ENCODE measurements at places on chromosomes 16 and 17.

DNA sequence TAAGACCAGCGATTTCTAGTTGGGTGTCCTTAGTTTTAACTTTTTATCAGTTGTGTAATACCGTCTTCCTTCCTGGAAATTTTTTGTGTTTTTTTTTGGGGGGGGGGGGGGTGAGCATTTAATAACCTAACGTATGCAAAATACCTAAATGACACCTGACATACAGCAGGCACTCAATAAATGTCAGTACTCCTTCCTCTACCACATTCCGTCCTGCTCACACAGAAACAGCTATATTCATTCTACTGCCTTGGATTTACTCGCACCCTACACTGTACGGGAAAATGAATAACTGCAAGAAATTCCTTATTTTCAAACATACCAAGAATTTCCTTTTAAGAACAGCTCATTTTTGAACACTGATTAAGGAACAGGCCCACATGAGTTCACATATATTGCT is 5.3 kb downstream of the XYLT1 start:
- DNase-seq = no peak
- peaks cover 4% of the 10 kb centered on the region for H3K36me3 ChIP-seq
- H3K4me3 ChIP-seq = no peak overlapping the region
- H3K27ac ChIP-seq = no peak overlapping the region

GRCh38 chr17:5980941-5981340 is 89.2 kb upstream of the WSCD1 start:
- H3K36me3 ChIP-seq = no peaks in the 10 kb centered on the region
- no peak overlapping the region for H3K4me3 ChIP-seq
- H3K27ac ChIP-seq = no peak overlapping the region
- H3K27me3 ChIP-seq = no peaks in the 10 kb centered on the region
- no peak for DNase-seq
- no peaks in the 10 kb centered on the region for H3K4me1 ChIP-seq

- H3K27me3 ChIP-seq = no peaks in the 10 kb centered on the region
- no peak overlapping the region for H3K27ac ChIP-seq
- H3K4me1 ChIP-seq = peaks cover 47% of the 10 kb centered on the region
- H3K36me3 ChIP-seq = peaks cover 2% of the 10 kb centered on the region
- DNase-seq = no peak
Observed at GRCh38 chr16:1057252-1057932, 15.2 kb upstream of the SSTR5 start.

- H3K27ac ChIP-seq = no peak overlapping the region
- no peaks in the 10 kb centered on the region for H3K4me1 ChIP-seq
- H3K4me3 ChIP-seq = no peak overlapping the region
- H3K36me3 ChIP-seq = no peaks in the 10 kb centered on the region
- H3K27me3 ChIP-seq = no peaks in the 10 kb centered on the region
- peak; percentile 64 for DNase-seq
Observed at GRCh38 chr16:47970291-47970931, 185.4 kb downstream of the ABCC12 start.

GRCh38 chr17:60231234-60231633 is 81.5 kb downstream of the CA4 start:
- H3K4me3 ChIP-seq = no peak overlapping the region
- H3K27ac ChIP-seq = no peak overlapping the region
- peaks cover 3% of the 10 kb centered on the region for H3K36me3 ChIP-seq

GRCh38 chr17:11996722-11997146 is 541 bp downstream of the ZNF18 start:
- H3K36me3 ChIP-seq = peaks cover 8% of the 10 kb centered on the region
- DNase-seq = peak; percentile 88
- H3K27me3 ChIP-seq = no peaks in the 10 kb centered on the region
- H3K4me1 ChIP-seq = peaks cover 6% of the 10 kb centered on the region
- H3K27ac ChIP-seq = peak overlapping the region; percentile 80

- H3K27me3 ChIP-seq = no peaks in the 10 kb centered on the region
- DNase-seq = no peak
- H3K4me1 ChIP-seq = peaks cover 18% of the 10 kb centered on the region
- H3K36me3 ChIP-seq = peaks cover 98% of the 10 kb centered on the region
Observed at GRCh38 chr16:2275476-2276367, 7.8 kb upstream of the RNPS1 start.

DNA sequence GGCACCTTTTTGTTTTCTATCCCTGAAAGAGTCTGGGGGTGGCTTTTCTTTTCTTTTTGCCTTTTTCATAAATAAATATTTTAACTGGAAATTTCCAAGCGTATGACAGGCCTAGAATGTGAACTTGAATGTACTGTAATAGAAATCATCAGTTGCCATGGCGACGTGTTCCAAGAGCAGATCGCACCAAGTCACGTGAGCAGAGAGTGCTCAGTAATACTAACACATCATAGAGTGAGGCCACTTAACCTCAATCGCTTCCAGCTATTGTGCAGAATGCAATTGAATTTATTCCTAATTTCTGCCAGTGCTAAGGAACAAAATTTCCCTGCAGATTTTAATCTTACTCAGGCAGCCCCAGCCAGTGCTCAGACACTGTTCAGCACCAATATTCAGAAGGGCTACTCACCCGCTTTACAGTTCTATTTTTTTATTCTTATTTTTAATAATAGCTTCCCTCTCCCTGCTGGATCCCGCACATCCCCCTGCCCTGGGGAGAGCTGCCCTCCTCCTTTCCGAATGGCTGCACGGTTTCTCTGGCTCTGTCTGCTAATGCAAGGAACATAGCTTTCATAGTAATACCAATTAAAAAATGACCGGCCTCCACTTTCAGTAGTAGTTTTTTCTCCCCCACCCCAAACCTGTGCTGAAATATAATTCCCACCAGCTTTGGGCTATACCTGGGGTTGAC is 26.2 kb upstream of the PMFBP1 start:
- H3K27ac ChIP-seq = peak overlapping the region; percentile 16
- peaks cover 30% of the 10 kb centered on the region for H3K4me1 ChIP-seq
- H3K36me3 ChIP-seq = no peaks in the 10 kb centered on the region
- H3K27me3 ChIP-seq = no peaks in the 10 kb centered on the region

GRCh38 chr17:79461041-79461440 is 149.8 kb downstream of the RBFOX3 start:
- no peaks in the 10 kb centered on the region for H3K27me3 ChIP-seq
- peaks cover 8% of the 10 kb centered on the region for H3K36me3 ChIP-seq
- no peak for DNase-seq
- no peak overlapping the region for H3K27ac ChIP-seq
- H3K4me1 ChIP-seq = peaks cover 28% of the 10 kb centered on the region

GRCh38 chr16:27486344-27486743 is 63.4 kb downstream of the GTF3C1 start:
- DNase-seq = no peak
- H3K36me3 ChIP-seq = peaks cover 91% of the 10 kb centered on the region

- no peaks in the 10 kb centered on the region for H3K36me3 ChIP-seq
- H3K4me1 ChIP-seq = no peaks in the 10 kb centered on the region
- H3K27me3 ChIP-seq = no peaks in the 10 kb centered on the region
- no peak for DNase-seq
- H3K4me3 ChIP-seq = no peak overlapping the region
Observed at GRCh38 chr16:12340151-12340733, 363.7 kb downstream of the SNX29 start.

- H3K27ac ChIP-seq = no peak overlapping the region
- no peaks in the 10 kb centered on the region for H3K4me1 ChIP-seq
- no peak for DNase-seq
- H3K36me3 ChIP-seq = no peaks in the 10 kb centered on the region
- H3K27me3 ChIP-seq = no peaks in the 10 kb centered on the region
Observed at GRCh38 chr16:73106329-73107034, 58.6 kb upstream of the ZFHX3 start.

DNA sequence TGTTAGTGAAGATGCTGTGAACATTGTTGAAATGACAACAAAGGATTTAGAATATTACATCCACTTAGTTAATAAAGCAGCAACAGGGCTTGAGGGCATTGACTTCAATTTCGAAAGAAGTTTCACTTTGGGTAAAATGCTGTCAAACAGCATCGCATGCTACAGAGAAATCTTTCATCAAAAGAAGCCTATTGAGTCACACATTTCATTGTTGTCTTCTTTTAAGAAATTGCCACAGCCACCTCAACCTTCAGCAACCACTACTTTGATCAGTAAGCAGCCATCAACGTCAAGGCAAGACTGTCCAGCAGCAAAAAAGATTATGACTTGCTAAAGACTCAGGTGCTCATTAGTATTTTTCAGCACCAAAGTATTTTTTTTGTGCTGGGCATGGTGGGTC is 13.2 kb upstream of the MAP2K6 start:
- H3K27me3 ChIP-seq = no peaks in the 10 kb centered on the region
- DNase-seq = no peak
- no peak overlapping the region for H3K4me3 ChIP-seq
- no peaks in the 10 kb centered on the region for H3K36me3 ChIP-seq
- H3K4me1 ChIP-seq = no peaks in the 10 kb centered on the region

DNA sequence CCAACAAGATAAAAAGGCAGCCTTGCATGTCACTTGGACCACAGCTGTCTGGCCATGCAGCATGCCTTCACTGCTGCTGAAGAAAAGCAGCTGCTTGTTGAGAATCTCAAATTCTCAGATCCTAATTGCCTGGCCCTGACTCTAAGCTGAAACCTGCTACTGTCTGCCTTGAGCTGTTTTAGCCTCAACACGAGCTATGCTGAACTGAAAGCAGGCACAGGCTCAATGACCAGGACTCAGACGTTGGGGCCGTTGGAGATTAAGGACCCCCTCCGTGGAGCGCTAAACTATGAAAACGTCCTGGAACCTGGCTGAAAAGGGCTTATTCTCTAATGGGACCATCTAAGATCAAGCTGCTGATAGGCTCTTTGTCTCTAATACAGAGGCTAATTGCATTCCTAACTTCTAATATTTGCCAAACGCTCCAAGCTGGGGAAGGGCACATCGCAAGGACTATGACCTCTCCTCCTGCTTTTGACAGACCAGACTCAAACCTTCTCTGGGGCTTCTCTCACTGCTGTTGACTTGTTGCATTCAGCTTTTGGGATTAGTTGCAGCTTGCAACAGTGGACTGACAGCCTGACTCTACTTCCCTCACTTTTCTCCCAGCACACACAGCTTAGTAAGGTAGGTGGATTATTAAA is 4.6 kb upstream of the PLK1 start:
- no peak for DNase-seq
- H3K27ac ChIP-seq = no peak overlapping the region
- peaks cover 18% of the 10 kb centered on the region for H3K36me3 ChIP-seq

DNA sequence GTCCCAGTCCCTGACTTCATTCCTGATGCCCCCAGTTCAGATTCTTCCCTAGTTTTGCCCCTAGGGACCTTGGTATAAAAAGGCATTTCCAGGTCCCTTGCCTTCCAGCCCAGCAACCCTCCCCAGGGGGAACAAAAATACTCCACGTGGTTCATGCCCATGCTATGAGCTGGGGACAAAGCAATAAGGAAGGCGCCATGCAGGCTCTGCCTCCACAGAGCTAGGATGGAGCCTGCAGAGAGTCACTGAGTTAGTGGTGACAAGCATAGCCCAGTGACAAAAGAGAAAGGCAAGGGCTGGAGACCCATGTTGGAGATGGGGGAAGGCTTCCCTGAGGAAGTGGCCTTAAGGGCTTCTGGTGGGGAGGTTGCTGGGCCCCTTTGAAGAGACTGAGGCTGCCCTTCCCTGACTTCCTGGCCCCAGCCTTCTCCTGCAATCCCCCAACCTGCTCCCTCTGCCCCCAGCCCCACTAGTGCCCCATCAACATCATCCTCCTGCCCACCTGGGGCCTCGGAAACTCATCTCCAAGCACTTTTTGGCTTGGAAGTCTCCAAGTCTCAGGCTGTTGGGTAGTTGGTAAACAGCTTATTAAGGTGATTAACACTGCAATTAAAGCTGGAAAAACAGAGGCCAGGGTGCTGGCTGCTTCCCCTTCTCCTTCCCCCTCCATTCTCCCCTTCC is 9.6 kb downstream of the DLX3 start:
- no peak overlapping the region for H3K4me3 ChIP-seq
- no peak for DNase-seq
- H3K27ac ChIP-seq = no peak overlapping the region
- H3K4me1 ChIP-seq = peaks cover 11% of the 10 kb centered on the region

DNA sequence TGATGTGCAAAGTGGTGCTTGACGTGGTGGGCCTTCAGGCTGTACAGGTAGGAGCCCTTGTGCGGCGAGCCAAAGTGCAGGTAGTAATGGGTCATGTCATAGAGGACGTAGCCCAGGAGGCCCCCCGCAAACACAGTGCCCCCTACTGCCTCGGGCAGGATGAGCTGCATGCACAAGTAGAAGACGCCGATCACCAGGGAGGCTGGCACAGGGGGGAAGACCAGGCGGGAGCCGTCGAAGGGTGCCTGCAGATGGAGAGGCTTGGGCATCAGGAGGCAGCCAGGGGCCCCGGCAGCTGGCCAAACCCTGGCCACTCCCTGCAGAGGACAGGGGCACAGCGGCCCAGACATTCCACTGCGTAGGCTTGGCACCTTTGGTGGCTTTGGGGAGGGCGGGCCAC is 15.7 kb upstream of the MLKL start:
- H3K4me1 ChIP-seq = no peaks in the 10 kb centered on the region
- H3K4me3 ChIP-seq = no peak overlapping the region
- no peak overlapping the region for H3K27ac ChIP-seq
- H3K36me3 ChIP-seq = peaks cover 3% of the 10 kb centered on the region
- H3K27me3 ChIP-seq = no peaks in the 10 kb centered on the region
- no peak for DNase-seq

DNA sequence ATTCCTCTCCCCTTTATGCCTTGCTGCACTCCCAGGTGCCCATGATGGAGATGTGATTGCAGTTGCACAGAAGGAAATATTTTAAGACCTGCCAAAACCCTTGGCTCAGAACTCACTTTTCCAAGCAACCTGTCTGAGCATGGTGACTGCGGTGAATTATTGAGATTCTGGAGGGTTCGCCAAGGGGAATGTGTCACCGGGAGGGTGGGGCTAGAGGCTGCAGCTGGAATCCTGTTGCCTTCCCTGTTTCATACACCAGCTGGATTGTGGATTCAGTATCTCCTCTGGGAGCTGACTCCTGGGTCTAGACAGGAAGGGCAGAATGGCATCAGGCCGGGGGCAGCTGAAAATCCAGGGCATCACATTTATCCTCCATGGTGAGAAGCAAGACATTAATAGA is 527.2 kb downstream of the TMEM114 start:
- no peaks in the 10 kb centered on the region for H3K27me3 ChIP-seq
- H3K27ac ChIP-seq = no peak overlapping the region
- DNase-seq = no peak
- H3K36me3 ChIP-seq = no peaks in the 10 kb centered on the region
- H3K4me3 ChIP-seq = no peak overlapping the region
- no peaks in the 10 kb centered on the region for H3K4me1 ChIP-seq

DNA sequence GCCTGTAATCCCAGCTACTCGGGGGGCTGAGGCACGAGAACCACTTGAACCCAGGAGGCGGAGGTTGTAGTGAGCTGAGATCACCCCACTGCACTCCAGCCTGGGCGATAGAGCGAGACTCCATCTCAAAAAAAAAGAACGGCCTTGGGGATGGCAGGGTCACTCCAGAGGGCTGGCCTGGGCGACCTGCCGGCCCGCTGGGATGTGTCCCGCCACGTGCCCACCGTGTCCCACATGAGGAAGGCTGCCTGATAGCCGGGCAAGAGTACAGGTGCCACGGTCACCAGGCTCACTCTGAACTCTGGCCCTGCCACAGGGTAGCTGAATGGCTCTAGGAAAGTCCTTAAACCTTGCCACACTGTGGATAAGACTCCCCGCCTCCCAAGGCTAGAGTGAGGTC is 67.5 kb downstream of the COG7 start:
- peaks cover under 1% of the 10 kb centered on the region for H3K4me1 ChIP-seq
- no peaks in the 10 kb centered on the region for H3K27me3 ChIP-seq
- DNase-seq = no peak
- no peak overlapping the region for H3K27ac ChIP-seq
- peaks cover 33% of the 10 kb centered on the region for H3K36me3 ChIP-seq

GRCh38 chr16:14302399-14303181 is 231.5 kb downstream of the MRTFB start:
- H3K4me3 ChIP-seq = peak overlapping the region; percentile 48
- H3K27ac ChIP-seq = no peak overlapping the region
- peak; percentile 53 for DNase-seq

GRCh38 chr17:60601447-60602384 is 1.7 kb downstream of the PPM1D start:
- H3K27me3 ChIP-seq = no peaks in the 10 kb centered on the region
- H3K36me3 ChIP-seq = no peaks in the 10 kb centered on the region
- DNase-seq = peak; percentile 94
- peak overlapping the region; percentile 90 for H3K4me3 ChIP-seq

Data from spinal cord (tissue), 10 donors.